ENCODE measurements at places on chromosomes 16 and 17.

GRCh38 chr16:30010844-30011713 is at the start of gene DOC2A:
Gene DOC2A, minus strand, starts transcription at chr16:30011027. Its CDS starts 805 bp downstream, at chr16:30010222.
- DNase-seq, result no peak

DNA sequence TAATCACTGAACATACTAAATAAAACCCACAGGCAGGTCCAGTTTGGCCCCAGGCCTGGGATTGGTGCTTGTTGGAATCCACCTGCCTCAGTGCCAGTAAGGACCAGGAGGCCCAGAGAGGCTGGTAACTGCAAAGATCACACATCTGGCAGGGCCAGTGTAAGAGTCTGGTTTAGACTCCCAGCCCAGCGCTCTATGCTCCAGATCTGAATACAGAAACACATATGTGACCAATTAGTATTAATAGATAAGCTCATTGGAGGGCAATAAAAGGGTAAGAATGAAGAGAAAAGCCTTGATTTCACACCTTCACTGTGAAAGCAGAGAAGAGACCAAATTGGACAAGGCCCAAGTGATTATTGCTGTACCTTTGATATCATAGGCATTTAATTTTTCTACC is 13.6 kb upstream of the CCDC182 start:
- no peak for DNase-seq

- no peak for DNase-seq
Measured at GRCh38 chr16:76816475-76816874, 374.5 kb upstream of the MON1B start.

DNA sequence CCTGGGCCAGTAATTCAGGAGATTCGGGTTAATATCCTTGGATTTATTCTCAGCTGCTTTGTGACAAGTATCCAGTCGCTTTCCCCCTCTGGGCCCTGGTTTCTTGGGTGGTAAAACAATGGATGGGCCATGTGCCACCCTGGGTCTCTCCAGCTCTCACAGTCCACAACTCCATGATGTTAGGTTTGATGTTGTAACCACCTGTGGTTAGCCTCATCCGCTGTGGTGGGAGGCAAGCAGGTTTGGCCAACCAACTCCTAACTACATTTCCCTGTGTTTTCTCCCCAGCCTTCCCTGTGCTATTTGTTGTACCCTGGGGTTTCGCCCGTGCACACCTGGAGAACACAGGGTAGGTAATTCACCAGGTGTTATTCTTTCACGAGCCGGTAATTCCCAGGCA is 35.1 kb downstream of the GLP2R start:
- DNase-seq, result no peak

- no peak for DNase-seq
Measured at GRCh38 chr17:68101987-68102314, 66.4 kb downstream of the KPNA2 start.

- DNase-seq, result no peak
Measured at GRCh38 chr17:83143817-83144231, 64.4 kb downstream of the METRNL start.

GRCh38 chr16:5215901-5216300 is 118.3 kb upstream of the EEF2KMT start:
- DNase-seq, result no peak

GRCh38 chr17:10151667-10152496 is 46.5 kb downstream of the GAS7 start:
- DNase-seq, result no peak

DNA sequence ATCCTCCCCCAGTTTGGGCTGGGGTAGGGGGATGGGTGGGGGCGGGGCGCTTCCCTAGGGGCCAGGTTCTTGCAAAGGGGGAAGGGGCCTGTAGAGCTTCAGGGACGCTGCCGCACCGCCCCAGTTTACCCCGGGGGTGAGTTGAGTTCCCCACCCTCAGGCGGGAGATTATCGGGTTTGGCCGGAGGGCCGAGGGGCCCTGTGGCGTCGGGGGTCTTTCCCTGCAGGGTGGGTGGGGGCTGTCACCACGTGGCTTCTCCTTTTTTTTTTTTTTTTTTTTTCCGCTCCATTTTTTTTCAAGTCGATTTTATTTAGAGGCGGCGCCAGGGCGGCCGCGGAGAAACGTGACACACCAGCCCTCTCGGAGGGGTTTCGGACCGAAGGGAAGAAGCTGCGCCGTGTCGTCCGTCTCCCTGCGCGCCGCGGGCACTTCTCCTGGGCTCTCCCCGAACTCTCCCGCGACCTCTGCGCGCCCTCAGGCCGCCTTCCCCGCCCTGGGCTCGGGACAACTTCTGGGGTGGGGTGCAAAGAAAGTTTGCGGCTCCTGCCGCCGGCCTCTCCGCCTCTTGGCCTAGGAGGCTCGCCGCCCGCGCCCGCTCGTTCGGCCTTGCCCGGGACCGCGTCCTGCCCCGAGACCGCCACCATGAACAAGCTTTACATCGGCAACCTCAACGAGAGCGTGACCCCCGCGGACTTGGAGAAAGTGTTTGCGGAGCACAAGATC is at the start of gene IGF2BP1:
Gene IGF2BP1 (plus strand): TSS at position 283 of the 724 bp plus-strand sequence. CDS start 361 bp downstream, at position 644.
- no peak for DNase-seq

DNA sequence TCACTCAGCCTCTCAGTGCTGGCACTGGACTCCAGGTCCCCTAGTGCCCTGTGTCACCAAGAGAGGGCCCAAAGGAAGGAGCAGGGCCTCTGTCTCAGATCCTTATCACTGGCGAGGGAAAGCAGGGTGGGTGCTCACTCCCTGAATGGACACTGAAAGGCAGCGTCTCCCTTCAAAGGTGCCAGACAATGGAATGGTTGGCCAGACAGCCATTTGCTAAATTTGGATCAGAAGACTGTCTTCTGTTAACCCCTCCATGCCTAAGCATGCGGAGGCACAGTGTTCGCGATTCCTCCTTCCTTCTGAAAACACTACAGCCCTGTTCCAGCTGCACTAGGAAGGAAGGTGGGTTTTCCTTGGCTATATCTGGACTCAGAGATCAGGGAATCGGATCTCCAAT is 48.4 kb downstream of the SRCIN1 start:
- DNase-seq, result no peak

DNA sequence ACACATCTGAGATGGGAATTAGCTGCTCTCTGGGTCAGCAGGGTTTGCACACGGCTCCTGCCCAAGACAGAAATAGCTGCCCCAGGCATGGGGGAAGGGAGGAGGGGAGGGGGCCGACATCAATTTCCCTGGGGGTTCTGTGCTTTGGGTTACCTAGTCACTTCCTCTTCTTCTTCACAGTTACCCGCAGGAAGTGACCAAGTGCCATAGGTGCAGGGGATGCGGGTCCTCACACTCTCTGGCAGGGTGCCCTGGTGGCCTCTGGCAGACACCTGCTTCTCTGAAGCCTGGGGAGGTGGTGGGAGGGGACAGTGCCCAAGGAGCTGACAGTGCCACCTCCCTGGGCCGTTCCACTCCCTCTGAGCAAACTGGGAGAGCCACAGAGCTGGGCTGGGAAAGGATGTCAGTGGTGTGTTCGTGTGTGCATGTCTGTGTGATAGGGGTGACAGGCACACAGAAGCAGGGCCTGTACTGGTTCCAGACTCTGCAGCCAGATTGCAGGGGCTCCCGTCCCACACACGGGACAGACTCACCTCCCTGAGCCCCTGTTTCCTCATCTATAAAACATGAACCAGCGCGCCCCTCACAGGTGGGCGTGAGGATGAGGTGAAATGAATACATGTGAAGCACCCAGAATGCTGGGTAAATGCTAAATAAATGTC is 18.2 kb downstream of the SCN4A start:
- no peak for DNase-seq

GRCh38 chr16:70590722-70591415 is 55.5 kb upstream of the IL34 start:
- no peak for DNase-seq
